ENCODE measurements at places on chromosomes 1 and 21.
A peak's percentile ranks its signal among the peaks of the same experiment; 100 is the strongest.

- DNase-seq: peak; percentile 42
Observed at GRCh38 chr1:216929870-216930582, 206.8 kb upstream of the ESRRG start.

GRCh38 chr1:232578651-232579195, 51.2 kb downstream of the SIPA1L2 start:
- DNase-seq: peak; percentile 52

DNA sequence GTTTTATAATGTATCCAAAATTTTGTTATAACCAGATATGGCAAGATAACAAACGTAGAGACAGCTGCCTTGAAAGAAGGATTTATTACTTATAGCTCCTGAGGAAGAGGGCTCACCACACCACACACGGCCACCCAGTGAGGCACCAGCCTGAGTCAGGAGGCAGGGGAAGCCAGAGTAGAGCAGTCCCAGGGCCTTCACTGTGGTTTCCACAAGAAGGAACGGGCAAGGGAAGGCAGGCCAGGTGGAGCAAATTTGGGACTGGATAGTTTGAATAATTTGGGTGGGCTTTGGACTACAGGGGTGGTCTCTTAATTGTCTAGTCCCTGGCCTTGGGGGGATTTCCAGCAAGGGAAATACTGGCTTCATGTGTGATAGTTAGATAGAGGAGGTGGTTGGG, 72.5 kb downstream of the RRAGC start:
- DNase-seq: no peak

GRCh38 chr1:201562257-201562656, 23.3 kb downstream of the NAV1 start:
- no peak for DNase-seq

- no peak for DNase-seq
Observed at GRCh38 chr1:180698580-180698979, 66.8 kb downstream of the XPR1 start.

GRCh38 chr1:3880429-3881192, 19.5 kb downstream of the C1orf174 start:
- DNase-seq: no peak
